CD4-positive, alpha-beta T cell treated with Interleukin-21 for 1 hour (primary cell): ENCODE measurements at places on chromosomes 5 and 9.
A peak's percentile ranks its signal among the peaks of the same experiment; 100 is the strongest.

DNA sequence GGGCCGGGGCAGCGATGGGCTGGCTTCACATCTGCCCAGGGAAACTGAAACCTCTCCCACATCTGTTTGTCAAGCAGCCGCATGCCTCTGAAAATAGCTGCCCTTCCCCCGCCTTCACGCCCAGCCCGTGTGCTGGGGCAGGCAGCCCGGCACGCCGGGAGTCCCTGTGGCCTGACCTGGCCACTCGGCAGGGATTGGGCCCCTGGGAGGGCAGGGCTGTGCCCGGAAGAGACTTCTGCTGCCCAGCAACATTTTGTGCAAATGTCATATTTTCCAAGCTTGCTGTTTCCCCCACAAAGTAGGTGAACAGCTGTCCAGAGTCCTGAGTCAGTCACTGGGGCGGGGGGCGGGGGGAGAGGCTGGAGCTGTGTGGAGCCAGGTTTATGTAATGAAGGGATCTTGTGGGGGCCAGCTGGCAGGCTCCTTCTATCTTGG lies 8.2 kb downstream of the COL27A1 start:
- DNase-seq = no peak

- DNase-seq = no peak
These were observed 47.0 kb downstream of the OLFM1 start for GRCh38 chr9:135134268-135135022.

GRCh38 chr9:121201045-121201737 lies 478 bp downstream of the RAB14 start:
- DNase-seq = peak; percentile 55

DNA sequence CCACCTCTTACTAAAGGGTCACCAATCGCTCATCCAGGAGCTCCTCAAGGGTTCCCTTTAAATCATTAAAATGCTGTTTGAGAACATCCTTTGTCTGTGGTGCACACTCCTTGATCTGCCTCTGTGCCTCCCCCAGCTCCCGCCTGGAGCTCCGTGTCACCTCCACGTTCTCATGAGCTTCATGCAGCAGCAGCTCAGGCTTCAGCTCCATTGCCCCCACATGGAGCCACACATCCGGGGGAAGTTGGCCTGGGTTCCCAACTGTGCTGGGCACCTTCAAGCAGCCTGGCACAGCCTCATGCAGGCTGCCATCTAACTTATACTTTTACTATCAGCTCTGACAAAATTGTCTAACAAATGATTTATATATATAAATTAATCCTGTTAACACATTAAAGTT lies 585.8 kb upstream of the FAM174A start:
- no peak for DNase-seq
